Natural killer cell (primary cell): ENCODE measurements at places on chromosomes 13 and 19.

GRCh38 chr13:44331912-44332851, 41.4 kb upstream of the SERP2 start:
- DNase-seq = no peak

GRCh38 chr13:112855859-112856258, 113.2 kb upstream of the MCF2L start:
- no peak for DNase-seq

- DNase-seq = no peak
Measured at GRCh38 chr13:50561739-50562138, 281.8 kb downstream of the DLEU7 start.

DNA sequence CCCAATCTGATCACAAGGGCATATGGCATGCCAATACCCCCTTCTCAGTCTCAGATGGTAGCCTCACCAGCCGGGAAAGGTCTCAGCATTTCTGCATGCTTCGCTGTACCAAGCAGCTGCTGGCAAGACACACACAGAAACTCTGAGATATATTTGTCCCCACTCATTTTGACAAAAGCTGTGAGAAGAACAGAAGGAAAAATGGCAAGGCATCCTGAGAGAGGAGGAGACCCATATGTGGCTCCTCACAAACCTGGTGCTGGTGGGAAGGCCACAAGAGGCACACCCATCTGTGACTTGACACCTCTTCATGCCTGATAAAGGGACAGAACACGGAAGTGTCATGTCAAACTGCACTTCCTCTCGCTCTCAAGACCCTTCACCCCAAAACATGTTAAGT, 36.7 kb upstream of the DOCK9 start:
- no peak for DNase-seq

GRCh38 chr13:23074075-23074828, 106.5 kb upstream of the SGCG start:
- DNase-seq = no peak

DNA sequence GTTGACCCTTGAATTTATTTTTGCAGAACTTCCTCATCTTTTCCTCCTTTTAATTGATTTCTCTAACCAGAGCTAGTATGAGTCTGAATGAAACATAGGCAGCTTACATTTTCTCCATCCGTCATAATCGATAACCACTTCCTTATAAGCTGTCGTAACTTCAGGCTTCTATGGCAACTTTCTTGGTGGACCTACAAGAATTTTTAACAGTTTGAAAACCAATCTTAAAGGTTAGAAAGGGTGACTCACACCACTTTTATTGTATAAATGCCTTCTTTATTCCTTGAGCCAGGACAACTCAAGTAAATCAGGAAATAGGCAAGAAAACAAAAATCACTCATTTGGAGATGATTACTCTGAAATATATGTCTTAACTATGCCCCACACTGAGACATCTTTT, 105.7 kb upstream of the KL start:
- DNase-seq = no peak

DNA sequence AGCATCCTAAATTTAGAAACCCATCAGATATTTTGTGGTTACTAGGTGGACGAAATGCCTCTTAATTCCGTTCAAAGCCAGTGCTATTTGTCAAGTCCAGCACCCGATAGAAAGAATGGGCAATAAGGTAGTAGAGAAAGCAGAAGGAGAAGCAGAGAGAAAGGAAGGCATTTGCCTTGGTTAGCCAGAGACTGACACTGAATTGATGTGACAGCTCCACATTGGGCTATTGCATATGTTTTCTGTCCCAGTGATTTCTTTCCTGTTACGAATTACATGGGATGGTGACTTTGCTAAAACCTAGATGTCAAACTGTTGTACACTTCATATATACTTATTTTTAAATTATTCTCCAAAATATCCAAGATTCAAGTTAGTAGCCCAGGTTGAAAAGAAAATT, 542.6 kb downstream of the DCT start:
- DNase-seq = no peak

DNA sequence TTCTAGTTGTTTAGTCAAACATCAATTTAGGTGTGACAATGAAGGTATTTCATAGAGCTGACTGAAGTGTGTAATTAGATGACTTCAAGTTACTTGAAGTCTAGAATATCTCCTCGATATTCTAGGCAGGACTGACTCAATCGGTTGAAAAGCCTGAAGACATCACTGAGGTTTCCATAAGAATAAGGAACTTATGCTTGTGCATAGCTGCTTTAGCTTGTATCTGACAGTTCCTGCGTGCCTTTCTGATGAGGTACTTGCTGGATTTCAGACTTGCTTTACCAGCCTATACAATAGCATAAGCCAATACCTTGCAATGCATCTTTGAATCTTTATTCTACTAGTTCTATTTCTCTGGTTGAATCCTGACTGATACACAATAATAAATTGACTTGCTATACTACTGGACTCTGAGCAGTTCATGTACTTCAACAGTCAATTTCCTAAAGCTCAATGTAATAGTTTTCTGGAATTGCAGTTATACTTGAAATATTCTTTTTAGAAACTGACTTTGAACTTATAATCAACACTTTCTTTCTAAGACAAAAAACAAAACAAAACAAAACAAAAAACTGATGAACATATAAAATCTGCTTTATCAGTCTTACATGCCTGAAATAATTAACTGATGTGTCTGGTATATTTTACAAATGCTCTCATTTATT, 1534.8 kb downstream of the SLITRK5 start:
- DNase-seq = no peak
